A549 (cell line): ENCODE measurements at places on chromosomes 5 and 9. TPM values are rescaled to one million over a fixed set of nuclear protein-coding genes. Genes with fewer than 3 reads are reported as not detected.

GRCh38 chr5:169157064-169157463 lies 143.9 kb downstream of the SLIT3 start:
- DNase-seq, result peak; percentile 83

- DNase-seq, result no peak
These were observed 19.8 kb downstream of the LECT2 start for GRCh38 chr5:135934939-135935338.

GRCh38 chr5:178356431-178356872 lies 123.8 kb upstream of the PHYKPL start:
- no peak for DNase-seq

DNA sequence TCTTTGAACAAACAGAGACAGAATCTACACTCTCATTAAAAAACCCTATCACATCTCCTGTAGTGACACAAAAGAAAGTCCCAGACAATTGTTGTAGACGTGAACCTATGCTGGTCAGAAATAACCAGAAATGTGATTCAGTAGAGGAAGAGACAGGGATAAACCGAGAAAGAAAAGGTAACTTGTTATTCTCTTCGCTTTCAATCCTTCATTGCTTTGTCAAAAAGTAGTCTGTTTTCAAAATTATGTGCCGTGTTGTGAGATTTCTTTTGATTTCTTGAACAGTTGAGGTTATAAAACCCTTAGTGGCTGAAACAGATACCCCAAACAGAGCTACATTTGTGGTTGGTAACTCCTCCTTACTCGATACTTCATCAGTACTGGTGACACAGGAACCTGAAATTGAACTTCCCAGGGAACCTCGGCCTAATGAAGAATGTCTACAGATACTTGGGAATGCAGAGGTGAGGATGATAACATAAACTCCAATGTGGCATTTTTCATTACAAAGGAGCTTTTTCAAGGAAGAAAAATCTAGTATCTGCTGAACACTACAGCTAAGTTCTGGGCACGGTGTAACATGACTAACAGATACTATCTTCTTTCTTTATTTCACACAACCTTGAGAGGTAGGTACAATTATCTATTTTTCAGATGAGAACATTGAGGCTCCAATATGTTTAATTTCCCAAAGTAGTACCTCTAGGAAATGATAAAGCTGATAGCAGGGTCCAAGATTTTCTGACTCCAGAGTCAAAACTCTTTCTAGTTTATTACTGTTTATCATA lies 14.3 kb downstream of the HMGCR start:
- no peak for DNase-seq

GRCh38 chr5:40958811-40959210 lies 49.5 kb downstream of the C7 start:
- DNase-seq, result peak; percentile 3

GRCh38 chr5:168370831-168371230 lies 79.4 kb downstream of the WWC1 start:
- DNase-seq, result no peak

DNA sequence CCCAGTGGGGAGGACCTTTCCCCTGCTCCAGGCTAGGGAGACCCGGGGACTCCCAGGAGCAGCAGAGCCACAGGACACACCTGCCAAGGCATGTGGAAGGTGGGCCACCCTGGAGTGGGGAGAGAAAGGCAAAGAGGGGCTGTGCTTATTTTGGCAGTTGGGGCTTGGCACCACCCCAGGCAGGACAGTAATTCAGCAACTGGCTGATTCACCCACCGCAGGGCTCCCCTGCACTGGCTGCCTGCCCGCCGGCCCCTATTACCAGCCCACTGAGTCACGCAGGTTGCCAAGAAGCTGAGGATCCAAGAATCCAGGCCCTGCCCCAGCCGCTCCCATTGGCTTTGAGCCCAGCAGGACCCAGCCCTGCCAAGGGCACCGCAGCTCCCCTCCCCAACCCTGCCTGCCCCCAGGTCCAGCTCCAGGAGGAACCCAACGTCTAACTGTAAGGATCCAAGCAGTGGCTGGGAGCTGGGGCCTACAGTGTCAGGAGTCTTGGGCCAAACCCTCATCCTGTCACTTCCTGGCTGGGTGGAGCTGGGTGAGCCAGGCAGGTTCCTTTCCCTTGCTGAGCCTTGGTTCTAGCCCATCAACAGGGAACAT lies 14.2 kb upstream of the RALGDS start:
- peak; percentile 86 for DNase-seq

- no peak for DNase-seq
These were observed 98.4 kb downstream of the NLN start for GRCh38 chr5:65820373-65820772.

DNA sequence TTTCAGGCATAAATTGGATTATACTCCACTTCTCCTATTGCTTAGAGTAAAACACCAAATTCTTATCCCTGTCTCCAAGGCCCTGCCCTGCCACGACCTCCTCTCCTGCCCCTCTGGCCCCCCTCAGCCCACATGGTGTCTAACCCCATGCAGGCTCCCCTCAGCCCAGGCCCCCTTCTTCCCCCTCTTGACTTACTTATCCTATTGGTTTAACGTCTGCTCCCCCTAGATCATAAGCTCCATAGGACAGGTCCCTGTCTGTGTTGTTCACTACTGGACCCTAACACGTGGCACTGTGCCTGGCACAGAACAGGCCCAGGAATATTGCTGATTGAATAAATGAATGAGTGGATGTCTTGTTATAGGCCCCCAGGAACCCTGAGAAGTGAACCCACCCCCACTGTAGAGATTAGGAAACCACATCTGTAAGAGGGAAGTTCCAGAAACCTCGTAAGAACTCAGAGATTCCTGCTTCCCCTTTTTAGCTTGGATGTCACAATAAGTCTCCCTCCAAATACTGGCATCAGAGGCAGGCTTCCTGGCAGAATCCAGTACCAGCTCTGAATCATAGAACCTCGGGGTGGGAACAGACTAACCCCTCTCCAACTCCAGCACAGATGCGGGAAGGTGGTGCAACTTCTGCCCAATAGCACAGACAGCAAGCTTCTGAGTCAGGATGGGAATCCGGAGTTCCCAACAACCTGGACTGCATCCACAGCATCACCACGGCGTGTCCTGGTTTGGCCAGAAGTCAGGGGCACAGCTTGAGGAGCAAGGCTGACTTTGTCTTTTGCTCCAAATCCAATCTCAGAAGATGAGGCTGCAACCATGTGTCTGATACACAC lies 31.5 kb downstream of the HRH2 start:
- no peak for DNase-seq

GRCh38 chr5:73095564-73096238 lies 24.7 kb upstream of the TMEM171 start:
- DNase-seq, result no peak

Gene CERCAM
- 26.1 to 33.3 TPM (median 28.5 TPM) in 3 replicates for polyA plus RNA-seq

Gene ENHO
- 1.3 to 1.9 TPM (median 1.7 TPM) in 3 replicates for polyA plus RNA-seq

Gene LCN15
- 0.07 to 0.09 TPM in 2 of 3 replicates, not detected in the other for polyA plus RNA-seq

Gene NR4A3
- 1.4 to 2.0 TPM (median 1.7 TPM) in 3 replicates for polyA plus RNA-seq

Gene CCT5
- 809 to 979 TPM (median 858 TPM) in 3 replicates for polyA plus RNA-seq

Gene NUTM2G
- not detected in 3 replicates for polyA plus RNA-seq

Gene GABRB2
- polyA plus RNA-seq, result not detected in 3 replicates
